ENCODE measurements at places on chromosomes 1 and 21.
A peak's percentile ranks its signal among the peaks of the same experiment; 100 is the strongest.

GRCh38 chr1:192756847-192757246 lies 52.0 kb upstream of the RGS2 start:
- no peak overlapping the region for H3K4me3 ChIP-seq
- H3K4me1 ChIP-seq = no peaks in the 10 kb centered on the region
- H3K36me3 ChIP-seq = no peaks in the 10 kb centered on the region
- no peaks in the 10 kb centered on the region for H3K27me3 ChIP-seq

DNA sequence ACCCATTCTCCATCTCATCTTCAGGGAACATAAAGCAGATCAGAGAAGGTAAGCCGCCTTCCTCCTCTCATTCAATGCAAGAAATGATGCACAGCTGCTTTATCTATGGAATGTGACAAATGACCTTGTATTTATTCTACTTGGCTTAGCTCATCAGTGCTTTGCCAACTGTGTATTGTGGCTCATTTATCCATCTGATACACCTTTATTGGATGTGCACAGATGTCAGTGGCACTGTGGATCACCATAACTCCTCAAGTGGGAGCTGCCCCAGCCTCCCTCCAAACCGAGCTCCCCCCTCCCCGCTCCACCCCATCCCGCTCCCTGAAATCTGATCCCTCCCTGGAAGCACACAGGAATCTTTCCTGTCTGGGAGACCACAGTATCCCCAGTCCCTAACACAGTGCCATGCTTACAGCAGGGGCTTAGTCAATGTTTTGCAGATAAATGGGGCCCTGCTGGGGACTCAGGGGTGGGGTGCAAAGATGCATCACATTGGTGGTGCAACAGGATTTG lies 156.0 kb upstream of the RAB4A start:
- no peaks in the 10 kb centered on the region for H3K36me3 ChIP-seq
- H3K4me1 ChIP-seq = no peaks in the 10 kb centered on the region
- no peaks in the 10 kb centered on the region for H3K27me3 ChIP-seq
- no peak for DNase-seq
- H3K27ac ChIP-seq = no peak overlapping the region
- H3K4me3 ChIP-seq = no peak overlapping the region

DNA sequence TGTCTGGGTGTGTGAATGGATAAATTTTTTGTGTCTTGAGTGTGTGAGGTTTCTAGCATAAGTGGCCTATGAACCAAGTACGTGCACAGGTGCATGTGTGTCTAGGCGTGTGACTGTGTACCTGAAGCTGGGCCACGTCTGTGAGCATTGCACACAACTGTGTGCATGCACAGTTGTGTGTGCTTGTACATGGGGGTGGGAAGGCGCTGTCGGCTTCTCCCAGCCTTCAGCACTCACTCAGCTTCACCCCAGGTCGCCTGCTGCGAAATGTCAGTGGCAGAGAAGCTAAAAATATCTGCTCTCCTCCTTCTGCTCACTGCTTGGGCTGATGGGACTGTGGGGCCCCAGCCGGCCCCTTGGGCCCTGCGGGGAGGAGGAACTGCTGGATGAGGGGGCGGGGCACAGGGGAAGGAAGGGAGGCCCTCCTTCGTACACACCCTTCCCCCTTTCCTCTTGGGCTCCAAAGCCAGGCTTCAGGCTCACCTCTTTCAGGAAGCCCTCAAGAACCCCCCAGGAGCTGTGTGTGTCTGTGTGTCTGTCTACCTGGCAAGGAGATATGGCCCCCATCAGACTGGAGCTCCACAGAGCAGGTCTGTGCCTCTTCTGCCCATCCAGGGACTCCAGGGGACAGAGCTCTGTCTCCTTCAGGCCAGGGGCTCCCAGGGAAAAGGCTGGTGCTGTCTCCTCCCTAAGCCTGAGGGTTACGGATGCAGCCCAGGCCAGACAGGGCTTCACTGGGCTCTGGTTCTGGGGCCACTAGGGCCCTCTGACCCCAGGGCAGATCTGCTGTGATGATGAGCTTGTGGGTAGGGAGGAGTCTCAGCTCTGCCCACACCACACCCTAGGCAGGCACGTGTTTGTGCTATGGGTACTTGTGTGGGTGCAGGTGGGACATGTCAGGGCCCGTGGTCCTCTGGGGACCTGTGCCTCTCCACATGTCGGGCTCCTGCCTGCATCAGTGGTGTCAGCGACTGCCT lies 35.6 kb upstream of the WASF2 start:
- H3K27me3 ChIP-seq = no peaks in the 10 kb centered on the region
- DNase-seq = peak; percentile 31
- no peaks in the 10 kb centered on the region for H3K36me3 ChIP-seq

DNA sequence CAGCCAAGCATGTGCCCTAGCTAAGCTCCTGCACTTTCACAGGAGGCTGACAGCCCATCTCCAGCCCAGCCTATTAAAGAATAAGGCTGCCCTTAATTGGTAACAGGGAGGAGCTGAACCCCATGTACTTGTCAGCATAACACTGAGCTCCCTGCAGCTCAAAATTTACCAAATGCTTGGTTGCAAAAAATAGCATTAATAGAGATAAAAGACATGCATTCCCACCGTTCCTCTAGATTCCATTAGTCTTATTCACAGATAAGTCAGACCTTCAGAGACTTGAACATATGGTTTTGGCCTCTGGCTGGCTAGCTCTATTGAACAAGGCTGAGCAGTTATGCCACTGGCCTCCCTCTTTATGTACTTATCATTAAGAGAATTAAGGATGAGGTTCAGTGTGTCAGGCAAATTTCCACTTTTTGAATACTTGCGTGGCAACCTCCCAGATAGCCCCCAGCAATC lies 29.2 kb downstream of the OLFML3 start:
- H3K27me3 ChIP-seq = peaks cover 13% of the 10 kb centered on the region
- no peaks in the 10 kb centered on the region for H3K4me1 ChIP-seq
- H3K36me3 ChIP-seq = no peaks in the 10 kb centered on the region

GRCh38 chr1:111695801-111696200 lies 43.4 kb downstream of the INKA2 start:
- peak overlapping the region; percentile 7 for H3K27ac ChIP-seq
- DNase-seq = no peak
- H3K27me3 ChIP-seq = no peaks in the 10 kb centered on the region
- no peak overlapping the region for H3K4me3 ChIP-seq

GRCh38 chr1:231338270-231339128 lies at the start of gene SPRTN:
SPRTN (plus strand) TSS chr1:231338293; CDS start chr1:231338384, 91 bp downstream.
- no peaks in the 10 kb centered on the region for H3K27me3 ChIP-seq
- DNase-seq = no peak
- H3K27ac ChIP-seq = peak within 1 kb of the TSS; percentile 98
- H3K4me3 ChIP-seq = peak within 1 kb of the TSS; percentile 94
- H3K4me1 ChIP-seq = peaks cover 50% of the 10 kb centered on the region
- peaks cover 8% of the 10 kb centered on the region for H3K36me3 ChIP-seq

DNA sequence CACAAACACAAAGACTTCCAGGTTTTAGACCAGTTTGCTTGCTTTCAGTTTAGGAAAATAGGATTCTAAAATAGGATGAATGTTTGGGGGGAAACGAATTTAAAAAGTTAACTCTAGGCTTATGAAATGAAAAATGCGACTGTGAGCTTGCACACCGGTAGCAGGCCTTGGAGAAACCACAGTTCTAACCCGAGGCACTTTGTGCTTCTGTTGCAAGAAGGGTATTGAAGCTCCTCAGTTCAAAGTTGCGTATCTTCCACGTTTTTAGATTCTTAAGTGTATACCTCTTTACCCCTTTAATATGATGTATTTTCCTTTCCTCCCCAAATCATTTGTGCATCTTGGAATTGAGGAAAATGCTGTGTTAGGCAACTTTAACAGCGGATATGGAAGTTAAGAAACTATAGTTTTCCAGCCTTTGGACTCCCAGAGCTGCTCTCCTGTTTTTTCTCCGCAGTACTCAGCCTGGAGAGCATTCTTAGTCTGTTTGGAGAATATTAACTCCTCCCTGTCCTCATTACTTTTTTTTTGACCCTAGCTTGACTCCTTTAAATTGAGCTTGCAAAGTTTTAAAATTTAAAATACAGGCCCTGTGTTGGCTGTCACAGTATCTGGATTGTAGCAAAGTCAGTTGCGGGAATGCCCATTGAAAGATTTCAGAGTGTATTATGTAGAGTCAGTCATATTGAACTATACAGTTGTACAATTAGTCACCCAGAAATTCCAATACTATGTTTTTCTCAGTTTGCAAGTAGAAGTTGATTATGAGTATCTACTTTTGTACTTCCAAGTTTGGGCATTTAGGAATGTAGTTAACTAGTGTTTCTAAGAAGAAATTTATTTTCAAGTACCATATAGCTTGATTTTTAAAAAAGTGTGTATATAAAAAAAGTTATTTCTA lies 2.6 kb downstream of the MRPS6 start:
- H3K4me1 ChIP-seq = peaks cover 58% of the 10 kb centered on the region
- DNase-seq = peak; percentile 67
- no peaks in the 10 kb centered on the region for H3K36me3 ChIP-seq
- peak overlapping the region; percentile 55 for H3K27ac ChIP-seq
- H3K4me3 ChIP-seq = peak overlapping the region; percentile 92
